Occipital lobe (tissue), 3 donors: ENCODE measurements at places on chromosomes 5 and 9. TPM values are rescaled to one million over a fixed set of nuclear protein-coding genes. Genes with fewer than 3 reads are reported as not detected.

DNA sequence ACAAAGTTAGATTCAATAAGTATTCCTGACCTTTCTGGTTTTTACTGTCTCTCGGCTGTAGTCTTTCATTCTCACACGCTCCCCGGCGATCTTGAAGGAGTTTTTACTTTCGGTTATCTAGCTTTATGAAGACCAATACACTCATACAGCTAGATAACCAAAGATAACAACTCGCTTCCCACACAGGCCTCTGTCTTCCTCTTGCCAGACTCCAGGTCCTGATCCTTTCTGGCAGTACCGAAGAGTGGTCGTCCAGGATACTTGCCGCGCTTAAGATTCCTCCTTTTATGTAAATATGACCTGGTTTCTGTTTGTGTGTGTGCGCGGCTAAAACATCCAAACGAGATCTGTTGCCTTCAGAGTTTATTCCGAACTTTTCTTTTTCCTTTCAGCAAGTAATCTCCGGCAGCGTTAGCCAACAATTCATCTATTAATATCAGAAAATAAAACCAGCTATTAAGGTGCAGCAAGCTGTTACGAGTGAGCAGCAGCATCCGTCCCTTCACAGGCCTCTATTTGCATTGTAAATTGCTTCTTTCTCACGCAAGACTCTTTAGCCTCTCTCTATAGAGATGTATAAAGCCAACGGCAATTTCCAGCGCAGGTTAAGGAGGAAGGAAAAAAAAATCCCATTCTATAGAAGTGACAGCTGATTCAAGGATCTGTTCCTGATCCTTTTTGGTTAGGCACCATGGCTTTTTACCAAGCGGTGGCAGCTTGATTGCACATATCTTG is 216.1 kb downstream of the MEF2C start:
- DNase-seq, result no peak

DNA sequence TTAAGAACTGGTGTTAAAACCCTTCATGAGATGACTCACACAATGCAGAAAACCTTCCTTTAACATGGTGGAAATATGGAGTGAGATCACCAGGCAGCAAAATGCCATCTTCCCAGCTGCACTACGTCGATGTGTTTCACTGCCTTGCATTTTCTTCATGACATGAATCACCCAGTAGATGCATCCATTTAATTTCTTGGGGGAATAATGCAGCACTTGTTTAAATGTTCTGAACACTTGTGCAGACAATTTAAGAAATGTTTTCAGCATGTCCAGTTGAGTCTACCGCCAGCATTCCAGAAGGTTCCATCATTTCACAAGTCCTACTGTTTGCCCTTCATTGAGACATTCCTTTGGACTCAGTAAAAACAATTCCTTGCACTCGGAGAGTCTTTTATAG is 81.6 kb downstream of the ADAMTS16 start:
- DNase-seq, result no peak

Gene GCNT4
- 1.7 TPM for total RNA-seq

GRCh38 chr5:140611020-140611521 is 21.9 kb downstream of the CD14 start:
- no peak for DNase-seq

Gene GPX8
- total RNA-seq, result 4.4 TPM

DNA sequence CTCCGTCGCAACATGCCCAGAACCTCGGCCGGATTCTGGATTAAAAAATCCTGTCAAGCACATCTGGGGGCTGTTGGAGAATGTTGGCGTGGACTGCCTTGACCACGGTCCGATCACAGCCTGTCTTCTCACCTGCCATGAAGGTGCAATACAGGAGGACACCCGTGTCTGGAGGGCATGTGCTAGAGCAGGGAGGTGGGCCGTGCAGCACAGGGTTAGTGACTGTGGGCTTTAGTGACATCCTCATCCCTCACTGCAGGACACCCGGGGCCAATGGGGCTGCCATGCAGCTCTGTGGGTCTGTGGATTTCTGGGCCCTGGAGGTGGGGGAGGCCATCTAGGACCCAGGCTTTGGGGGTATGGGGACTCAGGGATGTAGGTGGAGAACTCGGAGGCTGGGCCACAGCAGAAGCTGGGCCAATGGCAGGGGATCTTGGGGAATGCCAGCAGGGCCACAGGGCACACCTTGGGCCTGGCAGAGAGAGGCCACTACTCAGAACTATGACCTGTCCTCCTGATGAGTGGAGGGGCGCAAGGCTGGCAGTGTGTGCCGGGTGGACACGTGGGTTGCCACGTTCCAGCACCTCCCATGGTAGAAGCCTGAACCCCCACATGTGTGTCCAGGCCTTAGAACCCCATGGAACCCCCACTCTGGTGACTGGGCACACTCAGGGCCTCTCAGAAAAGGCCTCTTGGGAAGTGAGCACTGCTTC is 23.3 kb downstream of the ZDHHC11B start:
- no peak for DNase-seq

Gene NUDT12
- total RNA-seq, result 34.8 TPM

DNA sequence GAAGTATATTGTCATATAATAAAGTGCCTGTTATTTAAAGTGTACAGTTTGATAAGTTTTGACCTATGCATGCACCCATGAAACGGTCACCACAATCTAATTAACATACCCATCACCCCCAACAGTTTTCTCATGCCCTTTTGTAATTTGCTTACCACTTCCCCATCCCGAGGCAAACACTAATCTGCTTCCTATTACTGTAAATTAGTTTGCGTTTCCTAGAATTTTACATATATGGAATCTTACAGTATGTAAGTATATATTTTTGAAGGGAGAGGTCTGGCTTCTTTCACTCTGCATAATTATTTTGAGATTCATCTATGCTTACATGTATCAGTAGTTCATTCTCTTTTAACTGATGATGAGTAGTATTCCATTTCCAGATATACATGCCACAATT is 56.5 kb downstream of the AMBP start:
- no peak for DNase-seq

DNA sequence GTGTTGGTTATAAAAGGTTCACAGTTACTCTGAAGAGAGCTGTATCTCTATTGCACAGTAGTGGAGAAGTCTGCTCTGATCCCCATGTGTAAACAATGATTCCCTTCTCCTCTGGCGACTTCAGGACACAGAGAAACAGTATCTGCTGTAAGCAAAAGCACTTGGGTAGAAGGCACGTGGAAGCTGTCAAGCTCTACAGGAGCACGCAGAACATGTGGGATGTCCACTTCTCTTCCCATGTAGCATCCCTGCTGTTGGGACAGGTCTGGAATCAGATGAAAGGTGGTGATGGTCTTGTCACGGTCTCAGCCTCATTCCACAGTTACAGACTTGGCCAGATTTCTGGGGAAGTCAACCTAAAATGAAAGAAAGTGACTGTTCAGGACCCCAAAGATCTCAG is 9.4 kb upstream of the MAPK9 start:
- DNase-seq, result no peak

DNA sequence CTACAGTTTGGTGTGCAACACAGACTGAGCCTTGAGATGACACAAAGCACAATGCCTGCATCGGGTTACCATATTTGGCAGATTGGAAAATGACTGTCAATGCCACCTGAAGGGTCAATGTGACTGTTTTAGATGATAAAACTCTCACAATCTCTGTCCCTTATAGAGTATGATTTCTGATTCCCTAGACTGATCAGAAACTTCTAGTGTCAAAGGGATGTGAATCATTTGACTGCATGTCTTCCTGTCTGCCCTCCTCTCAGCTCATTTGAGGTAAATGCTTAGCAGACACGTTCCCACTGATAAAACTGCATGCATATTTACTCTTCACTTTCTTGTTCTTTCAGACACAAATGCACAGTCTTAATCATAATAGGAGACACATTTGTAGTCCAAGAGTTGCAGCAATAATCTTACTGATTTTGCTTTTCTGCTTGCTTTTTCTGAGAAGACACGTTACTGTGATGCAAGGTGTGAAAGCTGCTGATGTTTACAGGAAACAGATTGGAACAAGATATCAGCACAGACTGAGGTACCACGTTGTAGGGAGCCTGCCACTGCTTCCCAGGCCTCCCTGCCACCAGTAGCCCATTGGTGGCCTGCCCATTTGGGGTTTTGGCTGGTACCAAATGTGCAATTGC is 77.8 kb downstream of the GCNT4 start:
- DNase-seq, result no peak

DNA sequence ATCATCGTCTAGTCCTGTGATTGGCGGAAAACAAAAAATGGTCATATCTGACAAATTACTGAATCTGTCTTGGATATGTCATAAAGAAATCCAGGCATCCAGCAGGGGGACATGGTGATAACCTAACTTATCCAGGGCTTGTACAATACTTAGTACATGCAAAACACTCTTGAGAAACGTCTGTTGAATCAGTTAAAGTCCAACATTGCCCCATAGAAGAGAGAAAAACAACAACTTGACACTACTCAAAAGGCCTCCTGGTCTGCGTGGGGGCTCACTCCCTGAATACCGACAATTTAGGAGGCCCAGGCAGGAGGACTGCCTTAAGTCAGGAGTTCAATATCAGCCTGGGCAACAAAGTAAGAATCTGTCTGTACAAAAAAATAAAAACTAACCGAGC is 217.5 kb downstream of the DCP2 start:
- DNase-seq, result no peak

Gene CFAP157
- total RNA-seq, result 0.16 TPM
